ENCODE measurements at places on chromosomes 7 and 10.
A peak's percentile ranks its signal among the peaks of the same experiment; 100 is the strongest.

- DNase-seq, result no peak
These were observed 18.0 kb downstream of the NDUFB2 start for GRCh38 chr7:140714331-140715040.

DNA sequence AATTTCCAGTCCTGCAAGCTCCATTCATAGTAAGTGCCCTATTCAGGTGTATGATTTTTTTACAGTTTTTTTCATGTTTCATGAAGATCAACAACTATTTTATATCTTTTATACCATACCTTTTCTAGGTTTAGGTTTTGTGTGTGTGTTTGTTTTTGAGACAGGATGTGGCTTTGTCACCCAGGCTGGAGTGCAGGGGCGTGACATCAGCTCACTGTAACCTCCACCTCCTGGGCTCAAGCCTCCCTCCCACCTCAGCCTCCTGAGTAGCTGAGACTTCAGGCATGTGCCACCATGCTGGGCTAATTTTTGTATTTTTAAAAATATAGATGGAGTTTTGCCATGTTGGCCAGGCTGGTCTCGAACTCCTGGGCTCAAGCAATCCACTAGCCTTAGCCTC lies 35.0 kb downstream of the ARMH3 start:
- no peak for DNase-seq

DNA sequence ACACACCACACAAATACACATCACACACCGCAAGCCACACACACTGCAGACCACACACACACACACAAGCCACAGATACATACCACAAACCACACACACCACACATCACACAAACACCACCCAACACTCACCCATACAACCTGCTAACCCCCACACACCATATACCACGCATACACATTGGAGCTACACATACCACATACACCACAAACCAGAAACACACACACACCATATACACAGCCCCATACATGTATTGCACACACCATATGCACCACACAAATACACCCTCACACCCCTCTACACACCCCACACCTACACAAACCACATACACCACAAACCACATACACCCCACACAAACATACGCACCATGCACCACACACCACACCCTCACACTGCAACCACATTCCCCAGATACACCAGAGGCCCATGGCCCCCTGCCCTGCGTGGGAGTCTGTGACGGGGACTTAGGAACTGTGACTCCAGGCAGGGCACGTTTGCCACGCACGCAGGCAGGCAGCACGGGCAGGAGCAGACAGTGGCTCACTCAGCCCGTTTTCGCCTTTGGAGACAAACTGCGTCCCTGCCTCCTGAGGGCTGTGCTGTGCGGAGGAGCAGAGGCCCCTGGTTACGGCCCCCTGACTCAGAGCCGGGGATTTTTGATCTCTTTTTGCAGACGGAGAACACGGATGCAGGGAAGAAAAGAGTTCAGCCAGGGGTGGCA lies 52.6 kb downstream of the TMEM209 start:
- peak; percentile 26 for DNase-seq

GRCh38 chr7:34327681-34328080 lies 330.3 kb upstream of the NPSR1 start:
- peak; percentile 64 for DNase-seq

DNA sequence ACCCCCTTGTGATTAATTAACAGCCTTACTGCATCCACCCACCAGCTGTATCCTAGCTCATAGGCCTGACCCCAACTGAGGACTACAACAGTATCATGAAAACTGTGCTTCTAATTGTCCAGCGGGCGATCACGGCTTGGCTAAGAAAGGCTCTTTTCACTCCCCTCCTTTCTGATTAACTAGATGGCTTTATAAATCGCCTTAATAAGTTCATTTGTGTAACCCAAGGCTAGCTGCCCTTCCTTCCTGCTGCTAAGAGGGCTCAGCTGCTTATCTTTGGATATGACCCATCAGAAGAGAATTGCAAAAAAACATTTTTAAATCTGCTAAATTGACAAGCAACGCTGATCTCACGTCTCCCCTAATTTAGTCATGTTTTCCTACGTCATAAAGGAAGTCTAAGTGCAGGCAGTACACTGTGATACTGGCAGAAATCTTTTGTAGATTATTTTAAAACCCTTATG lies 163.0 kb upstream of the LAMB4 start:
- DNase-seq, result no peak

- DNase-seq, result no peak
These were observed 99.1 kb downstream of the RGS10 start for GRCh38 chr10:119443441-119443840.

- peak; percentile 78 for DNase-seq
These were observed 231.1 kb downstream of the ARHGAP12 start for GRCh38 chr10:31697271-31698180.

DNA sequence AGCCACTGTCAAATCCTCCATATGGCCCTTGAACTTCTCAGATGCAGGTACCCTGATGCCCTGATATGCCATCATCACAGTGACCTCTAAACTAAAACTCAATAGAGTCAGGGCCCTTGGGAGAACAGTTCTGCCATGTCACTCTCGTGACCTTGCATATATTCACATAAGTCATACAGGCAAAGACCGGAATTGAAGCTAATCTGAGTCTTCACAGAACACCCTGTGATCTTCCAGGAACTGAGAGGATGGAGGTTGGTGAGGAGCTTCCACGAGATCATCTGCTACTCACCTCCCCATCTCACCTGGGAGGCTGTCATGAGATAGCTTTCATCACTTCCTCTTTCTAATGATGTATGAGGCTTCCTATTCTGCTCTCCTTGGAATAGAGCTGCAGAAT lies 228.7 kb upstream of the CCDC6 start:
- DNase-seq, result no peak

DNA sequence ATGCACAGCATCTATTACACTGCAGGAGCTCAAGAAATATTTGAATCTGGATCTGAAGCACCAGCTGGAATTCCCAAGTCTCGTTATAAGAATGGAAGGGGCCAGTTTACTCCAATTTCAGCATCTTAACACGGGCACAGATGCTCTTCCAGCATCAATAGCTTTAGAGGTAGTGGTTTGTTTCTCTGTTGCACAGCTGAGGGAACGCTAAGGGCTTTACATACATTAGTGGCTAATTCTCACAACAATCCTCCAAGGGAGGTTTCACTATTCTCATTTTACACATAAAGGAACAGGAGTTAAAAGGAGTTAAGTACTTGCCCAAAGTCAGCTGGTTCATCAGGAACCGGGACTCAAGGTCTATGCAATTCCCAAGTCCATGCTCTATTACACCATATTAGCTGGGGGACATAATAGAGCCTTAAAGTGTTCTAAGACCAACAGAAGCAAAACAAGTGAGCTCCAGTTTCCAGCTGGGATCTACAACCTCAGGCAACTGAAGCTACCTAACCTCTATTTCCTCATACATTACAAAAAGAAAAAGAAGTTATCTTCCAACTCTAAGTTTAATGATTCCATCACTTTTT lies 9.9 kb downstream of the XPNPEP1 start:
- no peak for DNase-seq

GRCh38 chr10:17225808-17226207 lies 2.2 kb upstream of the VIM start:
- no peak for DNase-seq

DNA sequence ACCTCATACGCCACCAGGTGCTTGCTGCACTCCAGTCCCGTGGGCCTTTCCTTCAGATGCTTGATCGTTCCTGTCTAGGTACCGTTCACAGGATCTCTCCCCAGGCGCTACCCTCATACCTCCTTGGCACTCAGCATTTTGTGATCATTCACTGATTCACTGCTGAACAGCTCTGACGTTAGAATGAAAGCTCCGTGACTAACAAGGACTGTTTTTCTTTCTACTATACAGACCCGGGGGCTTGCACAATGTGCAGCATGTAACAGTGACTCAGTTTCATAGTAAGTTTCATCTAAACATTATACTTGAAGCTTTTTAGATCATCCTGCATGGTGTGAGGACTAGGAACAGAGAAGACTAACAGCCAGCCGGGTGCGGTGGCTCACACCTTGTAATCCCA lies 20.6 kb downstream of the KIN start:
- DNase-seq, result peak; percentile 36

GRCh38 chr10:58967551-58968388 lies 208.7 kb upstream of the PHYHIPL start:
- no peak for DNase-seq

- no peak for DNase-seq
These were observed 638.9 kb upstream of the FZD8 start for GRCh38 chr10:36280890-36281499.

GRCh38 chr10:5556576-5556975 lies 31.8 kb downstream of the CALML3 start:
- no peak for DNase-seq

DNA sequence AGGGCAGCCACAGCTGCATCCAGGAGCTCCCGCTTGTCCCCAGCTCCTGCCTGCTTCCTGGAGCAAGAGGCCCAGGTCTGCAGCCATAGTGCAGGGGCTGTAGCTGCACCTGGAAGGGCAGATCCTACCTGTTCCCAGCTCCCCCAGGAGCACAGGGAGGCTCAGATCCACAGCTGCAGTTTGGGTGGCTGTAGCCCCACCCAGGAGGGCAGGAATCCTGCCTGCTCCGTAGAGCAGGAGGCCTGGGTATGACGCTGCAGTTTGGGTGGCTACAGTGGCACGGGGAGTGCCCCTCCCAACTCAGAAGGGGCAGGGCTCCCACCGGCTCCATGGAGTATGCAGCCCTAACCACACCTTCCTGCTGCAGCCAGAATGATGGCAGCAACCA lies 26.7 kb upstream of the CDCA7L start:
- no peak for DNase-seq

DNA sequence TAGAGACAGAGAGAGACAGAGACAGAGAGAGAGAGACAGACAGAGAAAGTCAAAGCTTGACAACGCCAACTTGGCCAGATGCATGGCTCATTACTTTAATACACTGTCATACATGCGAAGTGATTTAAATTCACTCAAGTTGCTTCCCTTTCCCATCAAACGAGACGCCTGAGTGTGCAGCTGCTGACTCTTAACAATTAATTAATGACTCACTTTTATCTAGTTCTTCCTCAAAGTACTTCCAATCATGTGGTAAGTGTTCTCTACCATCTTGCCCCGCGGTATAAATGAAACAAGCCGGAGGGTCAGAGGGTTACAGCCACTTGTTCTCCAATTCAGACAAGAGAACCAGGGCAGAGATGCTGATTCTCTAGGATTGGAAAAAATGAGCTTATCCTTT lies 90.8 kb downstream of the SFMBT2 start:
- no peak for DNase-seq

DNA sequence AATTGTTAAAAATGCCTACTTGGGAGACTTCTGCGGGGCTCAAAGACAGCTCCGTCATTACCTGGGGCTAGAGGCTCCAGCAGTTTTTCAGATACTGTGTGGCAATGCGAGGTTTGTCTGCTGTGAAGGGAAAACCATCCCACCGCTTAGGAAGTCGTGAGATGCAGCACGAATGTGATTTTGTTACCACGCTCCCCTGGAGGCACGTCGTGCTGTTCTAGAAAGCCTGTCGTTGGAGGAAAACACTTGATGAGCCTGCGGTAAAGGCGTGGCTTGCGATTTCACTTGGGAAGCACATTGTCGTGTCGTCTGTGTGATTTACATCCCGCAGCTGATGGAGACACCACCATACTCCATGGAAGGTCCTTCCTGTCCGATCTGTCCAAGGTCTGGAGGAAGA lies 39.3 kb downstream of the CAMK1D start:
- DNase-seq, result no peak

DNA sequence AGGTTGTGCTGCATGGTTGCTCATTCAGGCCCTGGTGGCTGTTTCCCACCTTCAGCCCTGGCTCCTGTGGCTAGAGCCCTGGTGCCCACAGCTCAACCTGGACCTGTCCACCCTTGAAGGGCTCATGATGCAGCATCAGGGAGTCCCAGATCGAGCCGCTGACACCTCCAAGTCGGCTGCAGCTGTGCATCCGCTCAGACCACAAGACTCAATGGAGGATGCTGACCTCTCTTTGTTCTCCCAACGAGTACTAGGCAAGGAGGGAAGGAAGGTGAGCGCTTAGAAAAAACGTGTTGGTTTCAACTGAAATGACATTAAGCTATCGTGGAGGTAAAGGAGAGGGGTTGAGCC lies 9.5 kb upstream of the C10orf95 start:
- DNase-seq, result no peak

- no peak for DNase-seq
These were observed 102.1 kb downstream of the WDFY4 start for GRCh38 chr10:48786606-48787282.

DNA sequence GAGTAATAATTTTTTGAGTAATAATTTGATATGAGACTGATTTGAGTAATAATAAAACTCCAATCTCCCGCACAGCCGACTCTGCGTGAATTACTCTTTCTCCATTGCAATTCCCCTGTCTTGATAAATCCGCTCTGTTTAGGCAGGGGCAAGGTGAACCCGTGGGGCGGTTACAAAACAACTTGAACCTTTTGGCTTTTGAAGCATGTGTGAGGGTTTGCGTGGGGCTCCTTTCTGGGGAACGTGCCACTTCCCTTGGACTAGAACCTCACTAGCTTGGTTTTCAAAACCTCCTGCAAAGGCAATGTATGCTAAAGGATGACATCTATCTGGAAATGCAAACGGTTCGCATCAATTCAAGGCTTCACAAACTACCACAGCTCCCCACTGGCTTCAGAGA lies 1.5 kb downstream of the CRPPA start:
- DNase-seq, result no peak

GRCh38 chr10:16992611-16993119 lies 136.9 kb downstream of the CUBN start:
- peak; percentile 62 for DNase-seq

GRCh38 chr10:86628311-86628710 lies 26.0 kb upstream of the OPN4 start:
- no peak for DNase-seq

GRCh38 chr7:68420342-68421192 lies 1177.7 kb upstream of the AUTS2 start:
- no peak for DNase-seq

DNA sequence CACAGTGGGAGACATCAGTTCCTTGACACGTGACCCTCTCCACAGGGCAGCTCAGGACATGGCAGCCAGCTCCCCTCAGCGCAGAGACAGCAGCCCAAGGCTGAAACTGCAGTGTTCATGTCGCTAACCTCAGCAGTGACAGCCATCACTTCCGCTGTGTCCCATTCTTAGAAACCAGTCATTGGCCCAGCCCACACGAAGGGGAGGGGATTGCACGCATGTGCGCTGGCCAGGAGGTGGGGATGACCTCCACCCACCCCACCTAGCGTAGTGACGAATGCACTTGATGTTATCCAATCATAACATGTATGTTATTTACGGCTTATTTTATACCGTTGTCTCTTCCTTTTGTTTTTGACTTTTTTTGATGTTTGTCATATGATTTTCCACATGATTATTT lies 36.9 kb upstream of the EGFR start:
- no peak for DNase-seq

GRCh38 chr7:74505471-74506324 lies 52.0 kb downstream of the GTF2IRD1 start:
- no peak for DNase-seq

GRCh38 chr7:4689668-4690067 lies 7.6 kb downstream of the FOXK1 start:
- DNase-seq, result no peak
